ENCODE measurements at places on chromosomes 5 and 9.
A peak's percentile ranks its signal among the peaks of the same experiment; 100 is the strongest.

- no peak for DNase-seq
Observed at GRCh38 chr9:94672811-94673487, 33.6 kb upstream of the FBP1 start.

DNA sequence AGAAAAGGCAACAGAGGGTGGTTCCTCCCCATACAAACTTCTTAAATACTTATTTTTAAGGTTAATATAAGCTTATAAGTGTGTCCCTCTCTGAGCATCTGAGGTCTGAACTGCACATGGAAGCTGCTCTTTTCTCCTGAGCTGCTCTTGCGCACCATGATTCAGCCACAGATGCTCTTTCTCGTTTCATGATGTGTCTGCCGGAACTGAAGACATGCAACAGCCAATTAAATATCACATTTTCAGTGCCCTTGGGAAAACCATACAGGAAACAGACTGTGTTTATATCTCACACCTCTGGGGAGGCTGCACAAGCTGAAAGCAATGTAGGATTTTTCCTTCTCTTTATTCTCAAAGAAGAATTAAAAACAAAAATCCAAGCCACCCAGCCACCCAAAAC lies 96.8 kb upstream of the NREP start:
- DNase-seq, result no peak

GRCh38 chr5:146521403-146522106 lies 5.6 kb upstream of the GPR151 start:
- DNase-seq, result no peak

DNA sequence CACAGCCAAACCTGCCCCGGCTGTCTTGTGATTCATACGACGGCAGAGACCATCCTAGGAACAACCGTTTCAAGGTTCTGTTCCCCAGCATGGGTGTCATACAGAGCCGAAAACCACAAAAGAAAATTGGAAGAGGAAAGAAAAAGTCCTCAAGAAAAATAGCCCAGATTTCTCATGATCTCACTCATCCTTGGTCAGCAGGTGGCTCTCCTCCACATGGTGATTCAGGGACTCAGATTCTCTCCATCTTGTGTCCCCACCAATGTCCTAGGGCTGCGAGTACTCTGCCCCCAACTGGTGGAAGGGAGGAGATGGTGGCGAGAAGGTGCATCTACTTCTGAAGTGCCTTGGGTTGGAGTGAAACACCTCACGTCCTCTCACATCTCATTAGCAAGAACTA lies 25.6 kb downstream of the PDZD2 start:
- no peak for DNase-seq

GRCh38 chr5:145975001-145975360 lies 38.6 kb downstream of the SH3RF2 start:
- DNase-seq, result no peak

- peak; percentile 44 for DNase-seq
Observed at GRCh38 chr5:10288592-10289219, 19.0 kb downstream of the CMBL start.

- no peak for DNase-seq
Observed at GRCh38 chr5:171355302-171355724, 32.3 kb upstream of the NPM1 start.

DNA sequence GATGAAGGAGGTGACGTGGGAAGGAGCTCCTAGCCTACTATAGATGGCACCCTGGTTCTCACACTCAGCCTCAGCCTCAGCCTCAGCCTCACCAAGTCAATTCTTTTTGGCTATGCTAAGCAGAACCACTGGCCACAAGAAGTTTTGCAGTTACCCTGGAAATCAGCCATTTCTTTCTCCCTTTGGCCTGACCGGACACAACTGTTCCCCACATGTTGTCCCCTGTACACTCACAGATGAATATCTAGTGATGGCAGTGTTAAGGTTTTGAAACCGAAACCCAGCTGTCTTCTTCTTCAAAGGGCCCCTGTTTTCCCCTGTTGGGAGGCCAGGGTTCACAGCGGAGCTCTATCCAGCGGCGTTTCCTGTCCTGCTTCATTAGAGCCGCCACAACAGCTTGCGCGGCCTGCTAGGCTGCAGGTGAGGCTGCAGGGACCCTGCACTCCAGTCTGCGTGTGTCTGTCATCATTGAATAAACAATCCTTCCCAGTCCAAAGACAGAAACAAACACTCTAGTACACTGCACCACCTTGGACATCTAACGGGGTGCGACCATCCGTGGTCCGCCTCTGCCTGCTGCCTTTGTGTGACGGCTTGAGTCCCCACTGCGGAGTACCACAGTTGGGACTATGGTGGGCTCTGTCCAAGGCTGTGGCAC lies 250.5 kb downstream of the DENND1A start:
- DNase-seq, result no peak

- DNase-seq, result no peak
Observed at GRCh38 chr5:14937254-14937653, 65.7 kb upstream of the ANKH start.

- DNase-seq, result no peak
Observed at GRCh38 chr5:619444-619843, 7.3 kb downstream of the CEP72 start.

DNA sequence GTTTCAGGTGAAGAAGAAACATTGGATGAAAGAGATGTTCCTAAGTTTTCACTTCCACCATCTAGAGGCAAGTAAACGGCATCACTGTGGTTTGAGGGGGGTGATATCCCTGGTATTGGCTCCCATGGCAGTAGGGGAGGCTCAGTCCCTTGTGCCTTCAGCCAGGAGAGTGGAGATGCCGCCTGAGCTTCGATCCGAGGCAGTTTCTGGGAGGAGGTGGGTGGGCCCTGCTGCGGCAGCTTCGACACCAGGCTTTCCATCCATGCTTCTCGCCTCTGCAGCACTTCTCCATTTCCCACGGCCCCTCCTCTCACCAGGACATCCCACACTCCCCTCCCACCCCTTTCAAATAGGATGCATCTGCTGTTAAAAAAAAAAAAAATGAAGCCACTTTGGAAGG lies 258.3 kb downstream of the GADD45G start:
- DNase-seq, result no peak

DNA sequence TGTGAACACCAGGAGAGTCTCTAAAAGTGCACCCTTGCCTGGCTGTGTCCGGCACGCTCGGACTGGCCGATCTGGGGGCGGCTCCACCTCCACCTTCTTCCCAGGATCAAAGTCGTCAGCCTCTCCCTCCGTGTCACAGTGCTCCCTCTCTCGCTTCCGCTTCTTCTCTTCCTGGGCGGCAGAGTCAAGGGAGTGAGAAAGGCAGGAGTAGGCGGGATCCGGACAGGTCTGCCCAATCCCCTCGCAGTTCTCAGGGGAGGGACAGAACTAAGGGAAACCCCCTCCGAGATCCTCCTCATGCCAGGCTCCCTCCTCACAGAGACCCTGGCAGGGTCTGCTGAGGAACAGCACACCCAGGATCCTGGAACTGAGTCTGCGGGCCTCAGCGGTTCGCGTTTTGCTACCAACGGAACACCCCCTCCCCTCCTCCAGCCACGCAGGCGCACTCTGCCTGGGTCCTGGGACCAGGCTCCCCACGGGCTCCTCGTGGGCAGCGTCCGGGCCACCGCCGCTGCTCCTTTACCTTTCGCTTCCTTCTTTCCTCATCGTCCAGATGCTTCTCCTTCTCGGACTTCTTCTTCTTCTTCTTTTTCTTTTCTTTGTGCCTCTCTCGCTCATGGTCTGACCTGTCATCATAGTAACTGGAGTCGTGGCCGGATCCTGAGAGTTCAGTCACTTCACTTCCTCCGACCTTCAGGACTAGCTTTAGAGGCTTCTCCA lies 1.3 kb downstream of the BRD9 start:
- no peak for DNase-seq

- no peak for DNase-seq
Observed at GRCh38 chr5:97071101-97071500, 71.3 kb downstream of the LIX1 start.

DNA sequence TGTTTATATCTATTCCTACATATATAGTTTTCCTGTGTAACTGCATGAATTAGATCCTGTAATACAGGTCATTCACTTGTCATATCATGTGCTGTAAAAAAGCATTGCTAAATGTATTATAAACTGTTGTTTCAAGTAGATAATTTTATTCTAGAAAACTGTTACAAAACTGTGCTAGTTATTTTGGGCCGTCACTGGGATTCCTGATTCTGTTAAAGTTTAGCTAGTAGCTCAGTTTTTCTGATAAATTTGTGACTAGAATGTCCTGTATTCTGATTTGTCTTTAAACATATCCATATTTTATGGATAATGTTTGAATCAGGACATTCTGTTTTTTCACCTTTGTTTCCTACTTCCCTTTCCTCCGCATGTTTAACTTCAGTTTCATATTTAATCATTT lies 5.4 kb downstream of the SLF1 start:
- DNase-seq, result no peak

GRCh38 chr5:92992073-92992472 lies 588.9 kb downstream of the NR2F1-AS1 start:
- no peak for DNase-seq

- no peak for DNase-seq
Observed at GRCh38 chr5:44845777-44846176, 37.0 kb downstream of the MRPS30 start.

GRCh38 chr9:135035781-135036760 lies 51.4 kb upstream of the OLFM1 start:
- no peak for DNase-seq

DNA sequence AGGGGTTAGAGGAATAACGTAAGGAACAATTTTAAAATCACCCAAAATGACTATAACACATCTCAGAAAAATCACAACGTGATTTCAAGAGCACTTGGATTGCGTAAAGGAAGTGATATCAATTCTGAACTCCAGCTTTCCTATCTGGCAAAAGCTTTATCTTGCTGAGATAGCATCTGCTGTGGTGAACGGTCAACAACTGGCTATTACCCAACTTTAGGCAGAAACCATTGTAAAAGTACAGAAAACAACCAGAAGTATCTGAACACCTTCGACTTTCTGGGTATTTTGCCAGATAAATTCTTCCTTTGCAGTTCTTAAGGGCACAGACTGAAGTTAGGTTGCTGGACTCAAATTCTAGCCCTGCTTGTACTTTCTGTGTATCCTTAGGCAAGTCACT lies 9.2 kb downstream of the ABLIM3 start:
- no peak for DNase-seq

DNA sequence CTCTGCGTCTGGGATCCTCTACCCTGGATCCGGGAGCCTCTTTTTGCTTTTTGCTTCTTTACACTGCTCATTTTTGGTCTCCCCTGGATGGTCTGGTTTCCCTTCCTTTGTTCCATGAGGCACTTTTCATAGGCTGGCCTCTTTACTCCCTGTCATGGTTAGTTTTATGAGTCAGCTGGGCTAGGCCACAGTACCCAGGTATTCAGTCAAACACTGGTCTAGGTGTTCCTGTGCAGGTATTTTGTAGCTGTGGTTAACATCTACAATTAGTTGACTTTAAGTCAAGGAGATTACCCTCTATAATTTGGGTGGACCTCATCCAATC lies 17.5 kb downstream of the ANKRD33B start:
- no peak for DNase-seq

GRCh38 chr9:81417941-81418340 lies 271.4 kb downstream of the TLE1 start:
- DNase-seq, result no peak

GRCh38 chr9:136265561-136266355 lies 20.1 kb upstream of the QSOX2 start:
- DNase-seq, result no peak

GRCh38 chr5:6506611-6507010 lies 58.0 kb downstream of the UBE2QL1 start:
- no peak for DNase-seq

- no peak for DNase-seq
Observed at GRCh38 chr5:60521376-60522291, 178.3 kb downstream of the DEPDC1B start.

- no peak for DNase-seq
Observed at GRCh38 chr5:16681876-16682275, 65.1 kb upstream of the RETREG1 start.

- DNase-seq, result no peak
Observed at GRCh38 chr9:38284039-38284575, 108.4 kb upstream of the ALDH1B1 start.

DNA sequence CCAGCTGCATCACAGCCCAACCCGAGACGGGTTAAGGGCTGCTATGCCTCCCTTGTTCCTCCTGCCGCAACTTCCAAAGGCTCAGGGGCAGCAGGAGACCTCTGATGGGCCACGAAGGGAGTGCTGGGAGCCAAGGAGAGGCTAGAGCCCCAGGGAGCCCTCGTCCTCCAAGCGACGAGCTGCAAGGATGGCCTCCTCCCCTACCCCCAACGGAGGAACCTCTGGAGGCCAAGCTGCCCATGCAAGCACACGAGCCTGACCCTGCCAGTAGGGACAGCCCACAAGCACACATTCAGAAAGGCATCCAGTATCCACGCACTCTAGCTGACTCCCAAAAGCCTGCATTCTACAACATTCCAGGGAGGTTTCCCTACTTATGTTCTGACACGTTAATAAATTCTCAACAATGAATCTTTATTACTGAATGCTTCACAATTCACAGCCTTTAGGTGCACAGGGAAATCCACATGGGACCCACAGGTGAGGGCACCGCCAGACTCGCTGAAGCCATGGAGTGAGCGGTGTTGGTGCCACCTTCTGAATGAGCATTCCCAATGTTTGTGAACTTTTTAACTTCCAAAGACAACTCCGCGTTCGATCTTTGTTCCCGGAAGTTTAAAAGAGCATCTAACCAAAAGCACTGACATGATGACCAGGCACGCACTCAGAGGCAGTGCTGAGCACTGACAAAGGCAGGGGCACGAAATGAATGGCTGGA lies 28.7 kb downstream of the IPPK start:
- DNase-seq, result no peak

DNA sequence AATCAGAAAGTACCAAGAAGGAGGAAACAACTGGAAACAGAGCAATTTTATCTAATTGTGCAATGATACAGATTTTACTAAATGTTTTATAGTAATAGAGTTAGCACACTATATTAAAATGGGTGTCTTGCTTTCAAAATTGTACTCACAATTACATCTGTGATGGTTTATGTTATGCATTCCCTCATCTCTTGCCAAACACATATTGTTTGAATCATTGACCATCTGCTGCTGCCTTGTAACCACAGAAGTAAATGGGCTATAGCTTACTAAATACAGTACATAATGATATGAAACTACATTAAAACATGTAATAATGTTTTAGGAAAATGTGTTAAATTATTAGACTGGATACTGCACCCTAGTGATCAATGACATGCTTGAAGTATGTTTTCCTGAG lies 158.1 kb downstream of the SLC25A46 start:
- DNase-seq, result no peak

- no peak for DNase-seq
Observed at GRCh38 chr5:159681661-159682060, 234.6 kb upstream of the ADRA1B start.

DNA sequence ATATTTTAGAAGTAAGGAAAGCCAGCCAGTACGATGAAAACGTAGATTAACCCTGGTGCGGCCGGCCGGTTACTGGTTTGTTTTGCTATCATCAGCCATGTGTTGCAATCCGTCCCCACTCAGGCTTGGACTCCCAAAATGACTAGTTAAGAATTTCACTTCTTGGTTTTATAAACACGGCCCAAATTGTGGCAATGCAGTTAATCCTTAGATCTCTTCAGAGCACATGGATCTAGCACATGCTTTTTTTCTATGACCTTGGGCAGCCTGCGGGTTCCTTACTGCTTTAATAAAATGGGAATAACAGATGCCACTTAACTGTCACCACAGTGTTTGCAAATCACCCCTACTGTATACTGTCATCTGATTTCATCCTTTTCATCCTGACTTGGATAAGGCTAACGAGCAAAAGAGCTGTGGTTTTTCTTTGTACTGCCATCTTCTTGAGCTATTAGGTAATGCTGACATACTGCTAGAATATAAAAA lies 1.5 kb downstream of the NDFIP1 start:
- DNase-seq, result no peak

- DNase-seq, result no peak
Observed at GRCh38 chr5:150608991-150609390, 31.5 kb upstream of the SYNPO start.

GRCh38 chr5:168624850-168625364 lies 45.7 kb upstream of the PANK3 start:
- no peak for DNase-seq

Measured in activated gamma-delta T cell treated with Interleukin-2 at 50 U/mL for 16 hours (primary cell).